B cell (primary cell): ENCODE measurements at places on chromosomes 2 and 18. TPM values are rescaled to one million over a fixed set of nuclear protein-coding genes. Genes with fewer than 3 reads are reported as not detected.

- no peak for DNase-seq
Measured at GRCh38 chr2:180376066-180376465, 369.0 kb upstream of the CWC22 start.

The STPG4 gene
- total RNA-seq: 0.79 and 0.90 TPM in 2 replicates

The SCN7A gene
- not detected in 2 replicates for total RNA-seq

DNA sequence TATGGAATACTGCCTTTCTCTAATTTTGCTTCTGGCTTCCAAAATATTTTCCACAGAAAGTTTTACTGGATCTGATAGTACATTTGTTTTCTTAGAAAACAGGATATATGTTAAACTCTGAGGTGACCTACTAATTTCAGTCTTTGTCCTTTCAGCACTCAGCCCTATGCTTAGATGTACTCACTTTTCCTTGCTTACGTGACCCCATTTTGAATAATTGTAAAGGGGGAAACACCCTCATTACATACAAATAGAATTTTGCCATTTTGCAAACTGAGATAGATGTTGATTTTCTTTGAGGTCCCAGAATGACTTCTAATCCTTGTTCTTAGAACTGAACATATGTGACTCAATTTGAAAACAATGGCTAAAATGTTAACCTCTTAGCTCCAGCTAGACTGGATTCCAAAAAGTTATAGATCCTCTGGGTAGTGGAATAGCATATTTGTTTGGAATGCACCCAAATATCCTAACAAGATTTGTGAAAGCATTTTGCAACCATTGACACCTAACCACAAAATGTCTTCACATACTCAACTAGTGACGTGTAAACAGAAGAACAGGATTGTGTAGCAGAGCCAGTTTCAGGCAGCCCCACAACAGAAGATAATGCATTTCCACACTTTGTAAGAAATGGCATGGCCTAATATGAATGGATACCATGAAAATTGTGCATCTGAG is 44.8 kb upstream of the EHBP1 start:
- no peak for DNase-seq

GRCh38 chr2:109351164-109351756 is 222.3 kb downstream of the SH3RF3 start:
- DNase-seq: no peak

The FABP1 gene
- total RNA-seq: not detected in 2 replicates

DNA sequence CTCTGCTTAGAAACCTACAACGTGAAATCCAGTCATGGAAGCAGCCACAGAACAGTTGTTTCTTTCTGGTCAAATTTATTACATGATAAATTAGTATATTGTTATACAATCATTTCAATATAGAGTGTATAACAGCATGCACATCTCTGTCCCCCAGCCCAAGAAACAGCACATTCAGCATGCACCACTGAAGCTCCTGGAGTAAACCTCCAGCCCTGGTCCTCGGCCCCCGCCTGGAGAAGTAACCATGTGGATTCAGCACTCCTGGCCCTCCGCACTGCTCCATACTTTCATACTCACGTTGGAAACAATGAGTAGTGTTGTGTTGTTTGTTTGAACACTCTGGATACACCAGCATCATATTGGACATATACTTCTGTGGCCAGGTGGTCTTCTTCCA is 15.3 kb upstream of the ID2 start:
- DNase-seq: no peak

The TMX3 gene
- 72.4 and 73.5 TPM in 2 replicates for total RNA-seq

- peak; percentile 27 for DNase-seq
Measured at GRCh38 chr18:11518788-11519685, 90.4 kb upstream of the SLC35G4 start.

The MREG gene
- 5.7 and 6.3 TPM in 2 replicates for total RNA-seq

The RAD51AP2 gene
- not detected in 2 replicates for total RNA-seq
